ENCODE measurements at places on chromosomes 4 and X.
A peak's percentile ranks its signal among the peaks of the same experiment; 100 is the strongest.

- H3K36me3 ChIP-seq: no peaks in the 10 kb centered on the region
- no peaks in the 10 kb centered on the region for H3K27me3 ChIP-seq
- H3K4me3 ChIP-seq: no peak overlapping the region
- H3K27ac ChIP-seq: no peak overlapping the region
- DNase-seq: peak; percentile 4
- H3K4me1 ChIP-seq: no peaks in the 10 kb centered on the region
These were observed 201.0 kb upstream of the NEIL3 start for GRCh38 chr4:177108708-177109107.

DNA sequence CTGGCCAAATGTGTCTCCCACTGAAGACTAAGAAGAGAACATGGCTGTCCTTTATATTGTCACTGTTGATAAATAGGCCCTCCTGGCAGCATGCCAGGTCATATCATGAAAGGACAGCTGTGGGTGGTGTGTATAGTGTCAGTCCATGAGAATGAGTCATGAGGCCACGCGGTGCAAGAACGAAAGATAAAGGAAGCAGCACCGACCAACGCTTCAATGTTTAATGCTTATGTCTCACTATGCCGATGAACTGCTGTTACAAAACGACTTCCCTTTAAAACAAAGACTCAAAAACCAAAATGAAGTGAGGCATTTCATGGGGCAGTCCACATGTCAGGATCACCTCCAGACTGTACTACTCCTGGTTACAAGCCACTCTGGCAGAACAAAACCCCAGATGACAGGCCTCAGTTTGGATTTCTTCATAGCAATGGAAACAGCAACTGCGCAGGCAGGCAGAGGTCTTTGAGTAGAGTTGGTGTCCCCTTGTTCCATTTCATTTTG, 5.2 kb upstream of the TCEANC start:
- no peak overlapping the region for H3K4me3 ChIP-seq
- H3K36me3 ChIP-seq: no peaks in the 10 kb centered on the region
- peak; percentile 70 for DNase-seq
- peaks cover 10% of the 10 kb centered on the region for H3K4me1 ChIP-seq
- H3K27ac ChIP-seq: peak overlapping the region; percentile 70
- no peaks in the 10 kb centered on the region for H3K27me3 ChIP-seq

- H3K4me1 ChIP-seq: no peaks in the 10 kb centered on the region
- no peaks in the 10 kb centered on the region for H3K27me3 ChIP-seq
- DNase-seq: no peak
- H3K4me3 ChIP-seq: no peak overlapping the region
- no peaks in the 10 kb centered on the region for H3K36me3 ChIP-seq
These were observed 860.2 kb downstream of the FSTL5 start for GRCh38 chr4:161303551-161303950.

GRCh38 chr4:114386637-114387233, 211.9 kb upstream of the UGT8 start:
- H3K4me3 ChIP-seq: no peak overlapping the region
- H3K4me1 ChIP-seq: no peaks in the 10 kb centered on the region
- no peaks in the 10 kb centered on the region for H3K27me3 ChIP-seq
- peak; percentile 47 for DNase-seq

DNA sequence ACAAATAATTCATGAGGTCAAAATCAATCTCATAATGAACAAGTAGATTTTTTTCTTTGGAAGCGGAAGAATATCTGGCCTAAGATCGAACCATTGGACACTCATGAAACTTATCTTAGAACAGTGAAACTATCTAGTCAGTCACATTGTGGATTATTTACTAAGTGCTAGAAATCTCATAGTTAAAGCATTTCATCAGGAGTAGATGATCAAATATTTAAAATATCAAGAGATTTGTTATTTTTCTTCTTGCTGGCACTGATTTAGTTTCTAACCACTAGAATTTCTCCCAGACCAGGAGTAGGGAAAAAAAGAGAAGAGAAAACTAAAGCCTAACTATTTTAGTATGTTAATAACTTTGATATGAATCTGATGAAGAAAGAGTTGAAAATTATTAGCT, 105.5 kb downstream of the SHROOM3 start:
- DNase-seq: no peak
- H3K27me3 ChIP-seq: no peaks in the 10 kb centered on the region
- no peaks in the 10 kb centered on the region for H3K36me3 ChIP-seq
- H3K4me1 ChIP-seq: peaks cover 3% of the 10 kb centered on the region
- H3K4me3 ChIP-seq: no peak overlapping the region

GRCh38 chr4:16075061-16075460, 8.8 kb downstream of the PROM1 start:
- H3K4me3 ChIP-seq: no peak overlapping the region
- no peaks in the 10 kb centered on the region for H3K4me1 ChIP-seq
- no peaks in the 10 kb centered on the region for H3K27me3 ChIP-seq

DNA sequence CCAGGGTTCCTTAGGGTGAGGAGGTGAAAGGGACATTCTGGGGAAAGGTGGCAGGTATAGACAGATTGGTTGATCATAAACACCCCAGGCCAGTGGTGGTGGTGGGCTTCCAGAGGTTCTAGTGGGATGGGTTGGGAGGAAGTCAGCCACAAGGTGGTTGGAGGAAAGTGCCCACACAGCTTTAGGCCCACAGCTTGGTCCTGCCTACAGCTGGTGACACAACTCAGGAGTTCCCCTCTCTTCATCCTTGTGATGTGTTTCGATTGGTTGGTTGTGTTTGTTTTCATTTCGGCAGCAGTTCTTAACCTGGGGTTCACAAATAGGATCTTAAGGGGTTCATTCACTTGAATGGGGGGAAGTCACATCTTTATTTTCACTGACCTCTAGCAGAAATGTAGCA, 157.0 kb downstream of the TMEM164 start:
- no peaks in the 10 kb centered on the region for H3K36me3 ChIP-seq
- H3K4me3 ChIP-seq: no peak overlapping the region
- H3K27ac ChIP-seq: no peak overlapping the region
- no peaks in the 10 kb centered on the region for H3K27me3 ChIP-seq
- no peak for DNase-seq
- no peaks in the 10 kb centered on the region for H3K4me1 ChIP-seq

DNA sequence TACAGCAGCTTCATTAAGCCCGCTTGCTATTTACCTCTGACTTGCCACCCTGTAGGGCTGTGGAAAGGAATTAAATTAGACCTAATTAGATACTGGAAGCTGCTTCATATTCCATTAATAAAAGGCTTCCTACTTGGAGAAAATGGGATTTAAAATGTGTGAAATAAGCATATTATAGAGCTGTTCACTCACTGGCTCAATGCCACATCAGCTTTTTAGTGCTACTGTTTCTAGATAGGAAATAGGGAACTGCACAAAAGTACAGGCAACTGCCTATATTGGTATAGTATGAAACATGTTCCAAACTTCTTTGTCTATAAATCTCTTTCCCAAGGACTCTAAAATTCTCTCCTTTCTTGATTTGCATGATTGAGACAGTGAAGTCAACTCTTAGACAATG, 407.9 kb upstream of the AADAT start:
- no peak overlapping the region for H3K4me3 ChIP-seq
- DNase-seq: no peak
- no peaks in the 10 kb centered on the region for H3K4me1 ChIP-seq
- no peaks in the 10 kb centered on the region for H3K27me3 ChIP-seq

DNA sequence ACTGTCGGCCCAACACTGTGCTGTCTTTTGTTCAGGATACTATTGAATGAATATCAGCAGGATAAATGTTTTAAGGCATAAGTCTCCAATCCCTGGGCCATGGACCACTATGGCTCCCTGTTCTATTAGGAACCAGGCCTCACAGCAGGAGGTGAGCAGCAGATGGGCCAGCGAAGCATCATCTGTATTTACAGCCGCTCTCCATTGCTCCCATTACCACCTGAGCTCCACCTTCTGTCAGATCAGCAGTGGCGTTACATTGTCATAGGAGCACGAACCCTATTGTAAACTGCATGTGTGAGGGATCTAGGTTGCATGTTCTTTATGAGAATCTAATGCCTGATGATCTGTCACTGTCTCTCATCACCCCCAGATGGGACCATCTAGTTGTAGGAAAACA, 3.7 kb upstream of the APLN start:
- DNase-seq: no peak
- no peak overlapping the region for H3K27ac ChIP-seq
- no peak overlapping the region for H3K4me3 ChIP-seq
- peaks cover 12% of the 10 kb centered on the region for H3K27me3 ChIP-seq
- H3K36me3 ChIP-seq: no peaks in the 10 kb centered on the region
- H3K4me1 ChIP-seq: peaks cover 14% of the 10 kb centered on the region

DNA sequence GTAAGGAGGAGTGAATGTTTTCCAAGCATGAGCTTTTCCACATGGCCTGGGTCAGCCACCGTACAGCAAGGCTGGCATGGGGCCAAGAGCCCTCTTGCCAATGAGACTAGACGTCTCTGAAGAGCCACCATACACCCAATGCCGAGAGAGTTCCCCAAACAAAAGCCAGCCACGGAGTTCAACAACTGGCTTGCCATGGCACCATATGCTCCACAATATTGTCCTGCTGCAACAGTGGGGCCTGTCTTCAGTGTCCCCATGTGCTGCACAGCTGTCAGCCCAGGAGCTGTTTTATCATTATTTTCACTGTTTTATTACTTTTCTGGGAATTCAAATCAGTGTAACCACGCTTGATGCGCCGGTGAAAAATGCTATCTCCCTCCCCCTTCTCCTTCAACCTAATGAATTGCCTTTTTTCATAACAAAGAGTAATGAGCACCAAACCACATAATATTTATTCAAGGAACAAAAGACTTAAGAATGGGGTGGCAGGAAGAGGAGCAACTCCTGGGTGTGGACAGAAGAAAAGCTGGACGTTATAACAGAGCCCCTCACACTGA, 18.4 kb downstream of the MAML3 start:
- H3K27ac ChIP-seq: no peak overlapping the region
- DNase-seq: no peak
- H3K4me3 ChIP-seq: no peak overlapping the region

GRCh38 chrX:84441143-84441542, 61.1 kb downstream of the HDX start:
- no peak overlapping the region for H3K27ac ChIP-seq
- H3K4me1 ChIP-seq: no peaks in the 10 kb centered on the region
- no peaks in the 10 kb centered on the region for H3K27me3 ChIP-seq
- no peaks in the 10 kb centered on the region for H3K36me3 ChIP-seq
- H3K4me3 ChIP-seq: no peak overlapping the region
